ENCODE measurements at places on chromosomes 13 and 19.

DNA sequence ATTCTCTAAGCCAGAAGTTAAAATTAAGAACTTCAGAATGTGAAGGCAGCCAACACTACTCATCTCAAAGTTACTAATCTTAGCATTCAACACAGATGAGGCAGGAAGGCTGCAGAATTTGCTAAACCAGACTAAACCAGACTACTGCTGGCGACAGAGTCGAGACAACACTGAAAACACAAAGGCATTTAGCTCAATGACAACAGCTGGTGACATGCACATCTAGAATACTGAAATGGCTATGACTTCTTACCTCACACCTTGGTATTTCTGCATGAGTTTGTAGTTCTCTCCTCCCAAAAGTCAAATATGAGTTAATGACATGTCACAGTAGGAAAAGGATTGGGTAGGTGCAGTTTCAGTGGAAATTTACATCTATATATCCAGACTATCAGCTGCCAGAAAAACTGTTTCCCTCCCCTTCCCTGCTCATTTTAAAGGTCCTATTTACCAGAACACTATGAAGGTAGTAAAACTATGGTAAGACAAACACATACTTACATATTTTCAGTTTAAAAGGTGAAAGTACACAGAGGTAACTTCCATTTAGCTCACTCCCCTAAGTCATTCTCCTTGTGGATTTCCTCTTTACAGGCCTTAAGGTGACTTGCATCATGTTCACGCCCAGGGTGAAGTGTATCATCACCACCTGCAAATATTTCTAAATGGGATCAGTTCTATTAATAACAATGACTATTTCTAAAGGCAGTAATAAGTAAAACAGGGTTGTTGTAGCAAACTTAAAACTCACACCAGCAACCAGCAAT is 21.4 kb downstream of the FOXO1 start:
- no peak for DNase-seq

DNA sequence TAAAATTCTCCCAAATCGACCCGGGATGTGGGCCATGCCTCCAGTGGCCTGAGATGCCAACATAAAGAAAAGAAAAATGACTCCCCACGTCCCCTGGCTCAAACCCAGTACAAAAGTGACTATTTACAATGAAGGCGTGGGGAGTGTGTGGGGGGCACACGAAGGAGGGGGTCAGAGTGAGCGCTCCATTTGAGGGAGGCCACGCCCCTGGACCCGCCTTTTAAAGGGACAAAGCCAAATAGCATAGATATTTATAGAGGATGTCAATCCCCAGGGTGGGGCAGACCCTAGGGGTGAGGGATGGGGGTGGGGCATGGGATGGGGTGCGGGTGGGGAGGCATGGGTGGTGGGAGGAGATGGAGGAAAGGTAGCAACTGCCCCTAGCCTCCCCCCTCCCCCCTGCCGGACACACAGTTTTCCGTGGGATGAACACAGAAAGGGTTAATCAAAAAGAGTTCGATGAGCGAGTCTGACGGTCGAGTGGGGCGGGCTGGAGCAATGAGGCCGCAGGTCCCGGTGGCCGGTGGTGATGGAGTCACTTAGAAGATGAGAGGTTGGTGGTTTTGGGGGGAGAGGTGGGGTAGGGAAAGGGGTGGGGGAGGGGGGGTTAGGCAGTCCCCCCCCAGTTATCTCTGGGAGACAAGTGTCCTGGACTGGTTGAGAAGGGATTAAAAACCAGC is 20.1 kb upstream of the NANOS2 start:
- DNase-seq = no peak

DNA sequence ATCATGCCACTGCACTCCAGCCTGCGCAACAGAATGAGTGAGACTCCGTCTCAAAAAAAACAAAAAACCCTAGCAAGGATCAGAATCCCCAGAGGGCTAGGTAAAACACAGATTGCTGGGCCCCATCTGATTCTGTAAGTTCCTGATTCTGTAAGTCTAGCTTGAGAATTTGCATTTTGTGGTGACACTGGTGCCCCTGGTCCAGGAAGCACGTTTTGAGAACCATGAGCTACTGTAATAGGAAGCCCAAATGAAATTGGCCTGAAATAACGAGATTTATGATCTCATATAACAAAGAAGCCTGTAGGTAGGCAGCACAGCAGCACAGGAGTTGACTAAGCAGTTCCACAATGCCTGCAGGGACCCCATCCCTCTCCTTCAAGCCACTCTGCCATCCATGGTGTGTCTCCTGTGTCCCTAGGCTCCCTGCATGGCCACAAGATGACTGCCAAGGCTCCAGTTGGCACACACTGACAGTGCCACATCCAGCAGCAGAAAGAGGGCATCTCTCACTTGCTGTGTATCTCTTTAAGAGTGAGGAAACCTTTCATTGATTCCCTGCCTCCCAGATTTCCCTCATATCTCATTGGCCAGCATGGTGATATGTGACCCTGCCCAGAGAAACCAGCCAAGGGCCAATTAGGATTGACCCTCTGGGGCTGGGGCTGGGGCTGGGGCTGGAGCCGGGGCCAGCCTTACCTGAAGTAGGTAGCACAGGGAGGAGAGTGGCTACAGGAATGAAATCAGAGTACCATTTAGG is 21.7 kb downstream of the SIPA1L3 start:
- no peak for DNase-seq

GRCh38 chr13:99577934-99578917 is 77.0 kb downstream of the TM9SF2 start:
- DNase-seq = no peak

DNA sequence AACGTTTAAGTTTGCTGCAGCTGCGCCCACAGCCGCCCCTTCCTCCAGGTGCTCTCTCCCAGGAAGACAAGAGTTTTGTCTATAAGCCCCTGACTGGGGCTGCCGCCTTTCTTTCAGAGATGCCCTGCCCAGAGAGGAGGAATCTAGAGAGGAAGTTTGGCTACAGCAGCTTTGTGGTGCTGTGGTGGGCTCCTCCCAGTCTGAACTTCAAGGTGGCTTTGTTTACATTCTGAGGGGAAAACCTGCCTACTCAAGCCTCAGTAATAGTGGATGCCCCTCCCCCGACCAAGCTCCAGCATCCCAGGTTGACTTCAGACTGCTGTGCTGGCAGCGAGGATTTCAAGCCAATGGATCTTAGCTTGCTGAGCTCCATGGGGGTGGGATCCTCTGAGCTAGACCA is 6.4 kb upstream of the ERICH6B start:
- no peak for DNase-seq

Data from esophagus squamous epithelium (tissue), 5 donors.